Upper lobe of left lung (tissue), 6 donors: ENCODE measurements at places on chromosomes 12 and 14. TPM values are rescaled to one million over a fixed set of nuclear protein-coding genes. Genes with fewer than 3 reads are reported as not detected.
A peak's percentile ranks its signal among the peaks of the same experiment; 100 is the strongest.

MDGA2 gene
- total RNA-seq = 0.61 TPM

DNA sequence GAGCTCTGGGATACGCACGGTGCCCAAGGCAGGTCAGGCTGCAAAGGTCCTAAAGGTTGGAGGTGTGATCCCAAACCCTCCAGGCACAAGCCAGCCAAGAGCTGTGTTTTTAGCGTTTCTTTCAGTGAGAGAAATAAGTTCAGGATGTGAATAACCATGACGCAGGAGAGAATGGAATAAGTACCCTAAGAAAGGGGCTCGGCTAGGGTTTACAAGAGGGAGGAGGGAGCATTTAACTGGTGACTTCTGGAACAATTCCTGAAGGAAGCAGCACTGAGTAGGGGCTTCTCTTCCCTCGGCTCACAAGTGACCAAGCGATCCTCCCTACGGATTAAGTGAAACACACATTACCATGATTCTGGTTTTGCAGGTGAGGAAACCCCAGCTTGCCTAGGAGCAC, 29.4 kb downstream of the SSH1 start:
- peaks cover 70% of the 10 kb centered on the region for H3K4me1 ChIP-seq
- no peak for DNase-seq
- H3K36me3 ChIP-seq = peaks cover 9% of the 10 kb centered on the region
- H3K4me3 ChIP-seq = no peak overlapping the region
- no peaks in the 10 kb centered on the region for H3K27me3 ChIP-seq
- peak overlapping the region; percentile 89 for H3K27ac ChIP-seq

DNA sequence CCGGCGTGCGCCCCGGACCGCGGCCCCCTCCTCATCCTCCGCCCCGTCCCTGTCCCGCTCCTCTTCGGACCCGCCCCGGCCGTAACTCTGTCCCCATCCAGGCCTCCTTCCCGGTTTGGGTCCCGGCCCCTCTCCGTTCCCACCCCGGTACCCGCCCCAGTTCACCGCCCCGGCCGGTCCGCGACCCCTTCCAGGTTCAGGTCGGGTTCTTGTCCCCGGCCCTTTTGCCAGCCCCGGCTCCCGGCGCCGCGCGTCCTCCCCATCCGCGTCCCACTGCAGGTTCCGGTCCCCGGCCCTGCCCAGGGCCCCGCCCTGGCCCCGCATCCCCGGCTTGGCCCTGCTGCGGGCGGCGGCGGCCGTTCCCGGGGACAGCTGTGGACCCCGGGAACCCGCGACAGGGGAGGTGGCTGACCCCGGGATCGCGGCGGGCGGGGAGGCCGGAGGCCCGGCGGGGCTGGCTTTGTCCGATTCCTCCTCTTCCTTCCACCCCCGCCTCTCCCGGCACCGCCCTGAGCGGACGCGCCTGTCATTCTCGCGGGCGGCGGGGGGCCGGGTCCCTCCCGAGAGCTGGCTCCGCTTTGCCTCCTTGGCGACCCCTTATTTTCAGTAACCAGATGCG, 601 bp downstream of the KLC1 start:
- H3K4me1 ChIP-seq = peaks cover 78% of the 10 kb centered on the region
- peak; percentile 51 for DNase-seq
- peak overlapping the region; percentile 87 for H3K4me3 ChIP-seq
- H3K27ac ChIP-seq = peak overlapping the region; percentile 99

LRRC23 gene
- total RNA-seq = 19.3 TPM

- H3K4me3 ChIP-seq = no peak overlapping the region
- H3K4me1 ChIP-seq = peaks cover 13% of the 10 kb centered on the region
- DNase-seq = no peak
- H3K27me3 ChIP-seq = no peaks in the 10 kb centered on the region
- no peaks in the 10 kb centered on the region for H3K36me3 ChIP-seq
Observed at GRCh38 chr12:116454950-116455447, 104.2 kb upstream of the MAP1LC3B2 start.

DNA sequence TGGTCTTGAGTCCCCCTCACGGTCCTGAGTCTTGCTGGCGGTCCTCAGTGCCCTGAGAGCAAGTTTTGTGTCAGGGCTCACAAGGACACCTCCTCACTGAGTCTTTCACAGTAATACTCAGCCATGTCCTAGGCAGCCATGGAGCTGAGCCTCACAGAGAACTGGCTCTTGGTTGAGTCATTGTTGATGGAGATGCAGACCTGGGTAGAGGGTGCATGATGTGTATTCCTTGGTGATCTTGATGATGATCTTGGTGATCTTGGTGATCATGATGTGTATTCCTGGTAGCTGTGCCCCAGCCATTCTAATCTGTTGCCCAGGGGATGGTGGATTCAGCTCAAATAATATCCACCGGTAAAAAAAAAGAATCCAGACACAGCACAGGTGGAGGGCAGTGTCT, 495.4 kb downstream of the TMEM121 start:
- no peaks in the 10 kb centered on the region for H3K4me1 ChIP-seq
- no peaks in the 10 kb centered on the region for H3K36me3 ChIP-seq
- no peak overlapping the region for H3K27ac ChIP-seq
- no peak for DNase-seq
- no peak overlapping the region for H3K4me3 ChIP-seq
- no peaks in the 10 kb centered on the region for H3K27me3 ChIP-seq

DNA sequence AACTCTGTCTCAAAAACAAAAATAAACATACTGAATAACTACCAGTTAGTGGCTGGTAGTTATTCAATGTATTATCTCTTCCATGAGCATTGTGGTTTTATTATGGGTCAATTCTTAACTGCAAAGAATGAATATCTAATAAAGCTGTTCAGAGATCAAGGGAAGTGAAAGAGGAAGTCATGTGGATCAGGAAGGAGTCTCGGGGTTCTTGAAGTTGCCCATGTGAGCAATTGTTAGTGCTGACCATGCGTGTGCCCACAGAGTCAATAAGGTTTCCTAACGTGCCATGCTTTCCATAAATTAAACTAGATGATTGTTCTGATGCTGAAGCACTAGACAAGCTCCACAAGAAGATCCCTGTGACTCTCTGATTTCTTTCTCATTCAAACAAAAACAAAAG, 136.5 kb upstream of the CPSF6 start:
- peak; percentile 46 for DNase-seq
- peak overlapping the region; percentile 39 for H3K27ac ChIP-seq
- H3K4me1 ChIP-seq = peaks cover 8% of the 10 kb centered on the region
- no peaks in the 10 kb centered on the region for H3K36me3 ChIP-seq
- no peak overlapping the region for H3K4me3 ChIP-seq

DNA sequence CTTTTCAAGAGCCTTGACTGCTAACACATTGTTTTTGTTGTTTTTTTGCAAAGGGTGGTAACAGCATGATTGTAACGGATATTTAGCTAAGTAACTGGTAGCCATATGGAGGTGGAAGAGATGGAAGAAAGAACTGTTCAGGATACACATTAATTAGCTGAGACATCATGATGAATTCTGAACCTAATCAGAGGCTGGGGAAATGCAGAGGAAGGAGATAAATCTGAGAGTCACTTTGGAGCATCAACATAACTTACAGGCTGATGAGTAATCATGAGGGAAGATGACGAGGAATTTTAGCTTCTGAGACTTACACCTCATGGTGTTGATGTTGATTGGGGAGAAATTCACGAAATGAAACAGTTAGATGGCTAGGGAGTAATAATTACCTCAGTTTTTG, 62.3 kb downstream of the NIN start:
- no peak for DNase-seq
- no peaks in the 10 kb centered on the region for H3K27me3 ChIP-seq
- H3K4me3 ChIP-seq = no peak overlapping the region
- H3K27ac ChIP-seq = no peak overlapping the region

GRCh38 chr12:107405436-107405835, 280.2 kb upstream of the PWP1 start:
- H3K27me3 ChIP-seq = no peaks in the 10 kb centered on the region
- H3K36me3 ChIP-seq = no peaks in the 10 kb centered on the region
- no peaks in the 10 kb centered on the region for H3K4me1 ChIP-seq
- no peak overlapping the region for H3K4me3 ChIP-seq

DNA sequence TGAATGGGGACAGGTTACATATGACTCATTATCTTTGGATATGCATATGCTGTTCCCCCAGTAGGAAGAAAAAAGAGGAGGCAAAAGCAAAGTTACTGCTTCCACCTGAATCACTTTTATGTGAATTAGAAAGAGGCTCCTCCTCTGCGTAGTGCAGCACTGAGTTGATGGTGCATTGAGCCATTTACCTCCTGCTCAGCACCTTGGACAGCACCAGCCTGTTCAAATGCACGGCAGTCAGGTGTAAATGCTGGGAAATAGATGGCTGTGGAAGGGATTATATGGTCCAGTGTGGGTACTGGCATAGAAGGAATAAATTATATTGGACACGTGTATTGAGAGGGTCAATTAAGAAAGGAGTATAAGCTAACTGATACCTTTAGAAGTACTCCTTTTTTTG, 541.9 kb upstream of the SEL1L start:
- no peak overlapping the region for H3K27ac ChIP-seq
- H3K27me3 ChIP-seq = no peaks in the 10 kb centered on the region

SYT10 gene
- 0.47 TPM for total RNA-seq

DNA sequence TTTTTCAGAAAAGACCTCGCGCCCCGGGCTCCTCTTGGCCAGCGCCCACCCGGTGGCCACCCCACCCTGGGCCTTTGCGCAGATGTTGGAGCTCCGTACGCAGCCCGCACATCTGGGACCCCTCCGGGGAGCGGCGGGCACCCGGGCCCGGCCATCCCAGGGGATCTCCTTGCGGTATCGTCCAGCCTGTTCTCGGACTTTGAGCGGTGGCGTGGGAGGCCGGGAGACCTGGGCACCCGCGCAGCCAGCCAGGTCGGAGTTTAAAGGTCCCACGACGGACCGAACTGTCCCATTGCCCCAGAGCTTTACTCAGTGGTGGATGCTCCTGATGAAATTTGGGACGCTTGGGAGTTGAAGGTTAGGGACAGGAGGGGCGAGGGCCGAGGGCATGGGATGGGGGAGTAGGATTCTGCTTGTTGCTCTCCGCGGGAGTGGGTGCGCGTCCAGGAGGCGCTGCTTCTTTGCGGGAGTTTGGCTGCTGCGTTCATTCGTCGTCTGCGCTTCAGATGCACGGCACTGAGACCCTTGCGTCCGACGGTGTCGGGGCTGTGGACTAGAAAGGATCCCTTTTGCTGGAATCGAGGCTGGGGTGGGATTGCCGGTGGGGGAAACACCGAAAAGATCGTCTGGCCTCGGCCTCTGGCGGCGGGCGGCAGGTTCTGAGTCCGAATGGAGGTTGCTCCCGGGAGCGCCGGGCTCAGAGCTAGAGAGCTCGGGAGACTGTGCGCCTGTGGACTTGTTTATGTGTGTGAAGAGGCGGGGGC, 1.4 kb downstream of the NTF3 start:
- H3K4me1 ChIP-seq = peaks cover 36% of the 10 kb centered on the region
- no peak for DNase-seq
- H3K36me3 ChIP-seq = no peaks in the 10 kb centered on the region
- peak overlapping the region; percentile 44 for H3K4me3 ChIP-seq
- peaks cover 50% of the 10 kb centered on the region for H3K27me3 ChIP-seq
